ENCODE measurements at places on chromosomes 16 and 17.
A peak's percentile ranks its signal among the peaks of the same experiment; 100 is the strongest.

GRCh38 chr16:10931134-10931533, 11.1 kb downstream of the DEXI start:
- no peak for DNase-seq

- DNase-seq: no peak
Measured at GRCh38 chr17:11986179-11986941, 10.9 kb downstream of the ZNF18 start.

DNA sequence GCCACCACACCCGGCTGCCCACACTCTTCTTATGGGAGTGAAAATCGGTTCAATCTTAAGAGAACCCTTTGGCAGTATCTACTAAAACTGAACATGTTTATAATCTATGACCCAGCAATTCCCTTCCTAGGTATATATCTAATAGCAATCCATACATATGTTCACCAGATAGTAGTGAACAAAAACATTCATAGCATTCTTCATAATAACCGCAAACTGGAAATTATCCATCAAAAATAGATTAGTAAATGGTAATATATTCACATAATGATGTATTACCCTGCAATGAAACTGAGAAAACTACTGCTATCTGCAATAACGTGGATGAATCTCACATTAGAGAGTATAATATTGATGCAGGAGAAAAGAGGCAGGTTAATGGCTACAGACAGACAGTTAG, 23.1 kb downstream of the COPRS start:
- DNase-seq: no peak

- peak; percentile 9 for DNase-seq
Measured at GRCh38 chr17:64202683-64203344, 60.2 kb downstream of the TEX2 start.

- DNase-seq: no peak
Measured at GRCh38 chr16:60060731-60061130, 1326.6 kb upstream of the GOT2 start.

DNA sequence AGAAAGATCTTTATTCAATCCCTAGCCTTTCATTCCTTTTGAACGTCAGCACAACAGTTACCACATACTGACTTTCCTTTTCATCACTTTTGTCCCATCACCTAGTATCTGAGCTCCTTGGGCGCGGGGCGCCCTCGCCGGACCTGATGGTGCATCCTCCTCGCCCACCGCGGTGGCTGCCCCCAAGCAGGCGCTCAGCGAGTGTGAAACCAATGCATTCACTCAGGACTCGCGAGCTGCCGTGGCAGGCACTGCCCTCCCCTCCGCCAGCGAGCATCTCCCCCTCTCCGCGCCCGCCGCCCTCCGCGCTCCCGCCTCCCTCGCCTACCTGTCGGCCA, 756 bp downstream of the KLHL11 start:
- DNase-seq: no peak

- DNase-seq: no peak
Measured at GRCh38 chr17:30278032-30278431, 13.7 kb downstream of the BLMH start.

GRCh38 chr17:80132906-80133625, 13.9 kb downstream of the EIF4A3 start:
- no peak for DNase-seq

DNA sequence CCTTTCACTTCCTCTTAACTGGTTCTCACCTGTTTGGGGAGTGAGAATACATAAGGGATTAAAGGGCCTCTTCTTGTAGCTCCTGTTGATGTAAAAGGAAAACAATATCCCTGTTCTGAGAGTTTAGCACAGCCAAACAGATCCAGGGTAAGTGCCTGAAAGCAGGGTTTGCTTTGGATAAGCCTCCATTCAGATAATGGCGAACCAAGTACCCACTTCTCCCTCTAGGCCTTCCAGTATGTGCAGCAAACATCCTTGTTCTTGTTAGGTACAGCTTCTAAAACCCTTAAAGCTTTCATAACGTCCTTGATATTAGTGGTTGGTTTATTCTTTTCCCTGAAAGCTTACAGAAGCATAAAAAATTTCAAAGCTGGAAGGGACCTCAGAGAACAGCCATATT, 130.6 kb upstream of the DNAH9 start:
- no peak for DNase-seq

GRCh38 chr17:37239690-37240334, 136.0 kb upstream of the C17orf78 start:
- no peak for DNase-seq

Measured in HS-27A (cell line).